ENCODE measurements at places on chromosomes 6 and 20.

DNA sequence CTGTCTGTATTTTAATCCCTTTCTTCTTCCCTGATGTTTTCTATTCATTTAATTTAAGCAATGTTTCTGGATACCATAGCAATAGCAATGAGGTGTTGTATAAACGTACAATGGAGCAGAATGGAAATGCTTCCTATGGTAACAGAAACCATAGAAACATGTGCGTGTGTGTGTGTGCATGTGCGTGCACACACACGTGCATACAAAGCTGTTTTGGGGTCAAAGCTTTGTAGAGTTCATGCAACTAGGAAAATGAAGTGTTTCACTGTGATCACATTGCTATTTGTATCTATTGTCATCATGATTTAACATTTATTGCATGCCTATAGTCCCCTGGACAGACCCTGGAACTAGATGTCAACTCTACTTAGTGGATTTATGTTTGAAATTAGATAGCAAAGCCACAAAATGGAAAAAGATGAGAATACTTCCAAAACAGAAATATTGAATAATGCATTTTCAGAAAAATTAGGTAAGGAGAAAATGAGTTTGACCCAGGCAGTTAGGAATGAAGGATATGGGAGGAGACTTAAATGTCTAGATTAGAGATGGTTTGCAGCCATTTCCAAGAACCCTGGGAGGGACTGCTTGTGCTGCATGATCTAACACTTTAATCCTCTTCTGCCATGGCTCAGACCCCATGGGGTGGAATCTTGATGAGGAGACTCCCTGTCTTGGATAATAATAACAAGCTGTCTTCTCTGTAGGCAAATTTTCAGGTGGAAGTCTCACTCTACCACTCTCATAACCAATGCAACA lies 124.4 kb downstream of the TRMT11 start:
- DNase-seq = no peak

DNA sequence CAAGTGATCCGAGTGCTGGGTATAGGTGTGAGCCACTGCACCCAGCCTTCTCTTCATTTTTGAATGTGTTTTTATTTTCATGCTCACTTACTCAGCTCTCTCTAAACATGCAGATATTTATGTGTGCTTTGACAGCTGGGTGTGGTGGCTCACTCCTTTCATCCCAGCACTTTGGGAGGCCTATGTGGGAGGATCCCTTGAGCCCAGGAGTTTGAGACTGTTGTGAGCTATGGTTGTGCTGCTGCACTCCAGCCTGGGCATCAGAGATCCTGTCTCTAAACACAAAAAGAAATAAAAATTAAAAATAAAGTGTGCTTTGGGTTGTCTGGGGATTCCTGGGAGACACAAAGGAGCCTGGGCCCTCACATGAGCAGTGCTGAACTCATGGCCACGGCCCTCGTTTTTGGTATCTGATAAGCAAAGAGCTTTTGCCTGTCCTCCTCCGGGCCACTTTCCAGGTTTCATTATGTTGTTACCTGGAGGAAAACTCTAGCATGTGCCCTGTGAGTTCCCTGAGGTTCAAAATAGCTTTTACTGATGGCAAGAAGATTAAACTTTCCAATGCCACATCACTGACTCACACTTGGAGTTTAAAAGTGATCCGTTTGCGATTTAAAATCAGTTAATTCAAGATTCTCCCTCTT lies 78.5 kb downstream of the CD164 start:
- no peak for DNase-seq

DNA sequence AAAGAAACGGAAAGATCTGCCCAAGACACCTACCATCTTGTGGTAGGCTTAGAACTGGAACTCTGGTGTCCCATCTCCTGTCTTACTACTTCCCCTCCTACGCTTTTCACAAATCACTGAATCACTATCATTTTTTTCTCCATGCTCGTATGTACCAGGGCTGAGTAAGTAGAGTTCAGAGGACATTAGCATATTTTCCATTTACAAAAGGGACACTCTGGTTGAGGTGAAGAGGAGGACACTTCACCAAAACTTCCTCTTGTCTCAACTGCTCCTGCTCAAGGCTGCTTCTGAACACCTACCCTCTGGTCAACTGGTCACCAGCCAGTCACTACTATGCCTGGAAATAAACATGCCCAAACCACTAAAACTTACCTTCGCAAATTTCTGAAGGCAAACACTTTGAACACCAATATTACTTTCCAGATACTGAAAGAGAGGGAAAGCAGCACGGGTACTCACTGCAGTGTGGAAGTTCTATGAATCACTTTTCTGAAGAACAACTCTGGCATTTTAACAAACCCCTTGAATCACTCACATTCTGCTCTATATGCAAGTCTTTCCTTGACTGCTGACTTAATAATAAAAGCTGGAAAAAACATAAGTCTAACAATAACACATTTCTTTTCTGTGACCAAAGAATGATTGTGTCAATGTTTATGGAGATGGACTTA lies 123.3 kb downstream of the INSM1 start:
- no peak for DNase-seq

- peak; percentile 60 for DNase-seq
These were observed 4.7 kb downstream of the GMPR start for GRCh38 chr6:16243055-16243454.

GRCh38 chr6:75802366-75802765 lies 53.3 kb downstream of the MYO6 start:
- DNase-seq = no peak
